Stimulated activated CD4-positive, alpha-beta T cell treated with anti-CD3 and anti-CD28 coated beads, TNF-alpha, amount 100 ng/mL, for 1 hour (primary cell): ENCODE measurements at places on chromosomes 3 and 15.

DNA sequence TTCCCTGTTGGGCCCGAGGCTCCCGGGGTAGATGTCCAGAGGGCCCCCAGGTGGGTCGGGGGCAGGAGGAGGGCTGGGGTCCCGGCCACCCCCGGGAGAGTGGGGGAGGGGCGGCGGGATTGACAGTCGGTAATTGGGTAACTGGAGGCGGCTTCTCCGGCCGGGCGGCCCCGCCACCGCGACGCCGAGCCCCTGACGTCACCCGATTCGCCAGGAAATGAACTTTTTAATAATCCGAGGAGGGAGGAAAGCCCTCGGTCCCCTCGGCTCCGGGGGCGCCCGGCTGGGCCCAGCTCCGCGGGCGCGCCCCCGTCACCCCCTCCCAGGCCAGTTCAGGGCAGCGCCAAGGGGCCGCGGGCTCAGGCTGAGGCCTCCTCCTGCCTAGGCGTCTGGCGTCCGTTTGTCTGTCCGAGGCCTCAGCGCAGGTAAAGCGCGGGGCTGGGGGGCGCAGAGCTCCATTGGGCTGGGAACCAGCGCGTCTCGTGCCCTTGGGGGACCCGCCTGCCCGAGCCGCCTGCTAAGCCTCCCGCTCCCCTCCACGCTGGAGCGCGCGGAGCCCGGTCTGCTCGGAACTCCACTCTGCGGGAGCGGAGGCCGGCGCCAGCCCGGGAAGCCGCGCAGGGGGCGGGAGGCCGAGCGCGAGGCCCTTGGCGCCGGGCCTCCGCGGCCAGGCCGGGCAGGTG is 3.9 kb downstream of the GATA2 start:
- no peak for DNase-seq

- no peak for DNase-seq
These were observed 299.6 kb downstream of the UNC13C start for GRCh38 chr15:54277834-54278233.

DNA sequence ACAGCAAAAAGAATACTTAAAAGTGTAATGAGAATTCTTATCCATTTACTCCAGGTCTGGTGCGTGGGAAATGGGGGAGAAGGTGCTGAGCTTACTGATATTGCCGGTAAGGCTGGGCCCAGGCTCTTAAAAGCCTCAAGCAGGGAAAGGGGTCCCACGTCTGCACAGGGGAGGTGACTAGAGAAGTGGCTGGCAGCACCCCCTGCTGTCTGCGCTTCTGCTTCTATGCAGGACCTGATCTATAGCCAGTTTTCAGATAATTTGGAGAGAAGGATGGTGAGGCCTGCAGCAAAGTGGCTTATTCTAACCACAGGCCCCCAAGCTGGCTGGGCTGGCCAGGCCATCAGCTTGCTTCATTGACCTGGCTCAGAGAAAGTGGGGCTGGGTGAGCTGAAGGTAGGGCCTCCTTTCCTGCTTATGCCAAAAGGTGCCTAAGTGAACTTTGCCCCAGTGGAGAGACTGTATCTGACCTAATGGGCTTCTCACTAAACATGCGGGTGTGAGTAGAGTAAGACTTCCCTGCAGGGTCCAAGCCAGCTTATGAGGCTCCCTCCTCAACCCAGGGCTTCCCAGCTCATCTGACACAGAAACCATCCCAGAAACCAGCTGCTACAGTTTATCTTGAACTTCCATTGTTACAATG is 30.9 kb upstream of the ATP1B3 start:
- no peak for DNase-seq

DNA sequence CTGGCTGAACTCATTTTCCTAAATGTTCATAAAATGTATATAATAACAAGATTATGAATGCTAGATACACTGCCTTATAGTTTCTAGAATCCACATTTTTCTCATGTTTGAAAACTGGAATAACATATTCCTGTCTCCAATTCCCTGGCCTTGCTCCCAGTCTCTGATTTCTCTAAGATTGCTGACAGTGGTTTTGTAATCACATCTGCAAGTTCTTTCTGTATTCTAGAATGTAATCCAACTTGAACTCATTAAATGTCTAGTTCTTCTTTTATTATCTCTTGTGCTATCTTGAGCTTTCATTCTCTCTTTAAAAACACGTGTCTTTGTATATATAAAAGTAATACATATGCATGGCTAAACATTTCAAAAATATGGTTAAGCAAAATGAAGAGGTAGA is 215.2 kb upstream of the ADAMTS9 start:
- DNase-seq: no peak

DNA sequence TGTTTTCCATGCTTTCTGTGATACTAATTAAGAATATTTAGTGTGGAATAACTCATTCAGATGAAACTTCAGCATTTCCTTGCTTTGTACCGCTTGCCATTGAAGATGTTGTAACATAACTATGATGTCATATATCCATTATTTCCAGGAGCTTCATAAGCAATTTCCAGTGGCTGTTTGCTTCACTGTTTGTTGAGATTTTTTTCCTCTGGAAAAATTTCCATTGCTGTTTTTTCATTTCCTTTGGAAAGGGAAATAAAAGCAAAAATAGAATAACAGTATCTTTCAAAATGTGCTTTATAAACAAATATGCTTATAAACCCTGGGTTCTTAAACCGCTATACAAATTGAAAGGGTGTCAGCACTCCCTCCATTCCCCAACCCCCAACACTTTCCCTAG is 319.6 kb upstream of the SEMA6D start:
- DNase-seq: no peak

- DNase-seq: no peak
These were observed 57.0 kb downstream of the DUT start for GRCh38 chr15:48388016-48388851.

GRCh38 chr3:52289747-52290595 is 2.3 kb downstream of the GLYCTK start:
- DNase-seq: no peak

DNA sequence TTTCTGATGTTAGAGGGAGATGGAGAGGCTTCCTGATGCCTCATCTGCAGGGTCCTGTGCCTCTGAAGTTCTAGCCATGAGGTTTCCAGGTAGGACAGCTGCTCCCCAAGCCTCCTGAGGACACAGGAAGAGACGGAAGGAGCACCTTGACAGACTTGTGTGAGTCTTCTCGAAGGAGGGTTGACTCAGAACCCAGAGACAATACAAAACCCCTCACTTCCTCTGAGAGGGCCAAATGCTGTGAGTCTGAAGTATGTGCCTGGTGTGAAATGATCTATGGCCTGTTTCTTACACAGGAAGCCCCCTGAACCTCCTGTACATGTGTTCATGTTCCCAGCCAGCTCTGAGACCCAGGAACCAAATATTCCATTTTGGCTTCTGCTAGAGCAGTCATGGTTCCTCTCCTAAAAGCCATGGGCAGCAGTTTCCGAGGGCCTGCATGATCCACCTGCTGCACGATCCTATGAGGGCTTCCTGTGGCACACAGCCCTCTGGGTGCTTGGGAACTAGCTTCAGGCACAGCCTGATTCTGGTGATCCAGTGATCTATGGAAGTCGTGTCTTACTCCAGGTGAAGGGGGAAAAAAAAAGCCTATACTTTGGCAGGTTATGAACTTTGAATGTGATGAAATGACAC is 62.2 kb downstream of the AAGAB start:
- DNase-seq: no peak

- DNase-seq: peak; percentile 4
These were observed 41.2 kb downstream of the LIPC start for GRCh38 chr15:58472821-58473581.

- no peak for DNase-seq
These were observed 40.6 kb downstream of the SLC25A26 start for GRCh38 chr3:66261355-66261754.

- no peak for DNase-seq
These were observed 1033.3 kb downstream of the IGSF11 start for GRCh38 chr3:118001380-118001779.

GRCh38 chr15:99929266-99929665 is 196.0 kb upstream of the LYSMD4 start:
- DNase-seq: no peak

DNA sequence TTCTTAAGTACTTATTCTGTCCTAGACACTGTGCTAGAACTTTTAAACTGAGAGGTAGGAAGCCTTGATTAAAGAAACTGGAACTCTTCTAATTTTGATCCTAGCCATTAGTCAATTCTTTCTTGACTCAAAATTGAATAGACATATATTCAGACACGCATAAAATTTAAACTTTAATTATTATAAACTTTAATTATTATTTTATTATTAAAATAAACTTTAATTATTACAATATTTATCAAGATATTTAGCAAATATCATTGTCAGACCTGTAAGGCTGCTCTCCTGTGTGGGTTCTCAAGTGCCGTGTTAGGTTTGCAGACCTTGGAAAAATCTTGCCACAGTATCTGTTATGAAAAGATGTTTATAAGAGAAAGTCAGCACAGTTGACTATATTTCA is 562.9 kb downstream of the MECOM start:
- DNase-seq: no peak

DNA sequence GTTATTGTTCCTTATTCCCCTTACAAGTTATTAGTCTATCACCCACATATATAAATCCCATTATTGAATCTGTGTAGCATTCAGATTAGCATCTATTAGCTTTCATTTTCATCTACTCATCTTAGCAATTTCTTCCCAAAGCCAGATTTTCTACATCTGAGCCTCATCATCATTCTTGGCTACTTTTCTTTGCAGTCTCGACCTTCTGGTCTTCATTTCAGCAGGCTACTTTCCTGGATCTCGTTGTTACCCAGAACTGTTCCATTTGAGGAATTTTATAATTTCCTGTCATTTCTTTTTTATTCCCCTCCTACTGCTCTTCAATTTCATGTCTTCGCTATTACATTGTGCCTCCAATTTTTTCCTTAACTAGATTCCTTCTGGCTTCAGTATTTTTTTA is 51.8 kb downstream of the SPRED1 start:
- DNase-seq: no peak

- no peak for DNase-seq
These were observed 86.6 kb downstream of the DGKG start for GRCh38 chr3:186275436-186275835.

- DNase-seq: no peak
These were observed 30.1 kb downstream of the SST start for GRCh38 chr3:187639927-187640568.

GRCh38 chr3:171284308-171285075 is 175.7 kb downstream of the TNIK start:
- DNase-seq: no peak

GRCh38 chr15:79608066-79608864 is 176.1 kb downstream of the MINAR1 start:
- no peak for DNase-seq

GRCh38 chr15:74857671-74858368 is 14.9 kb upstream of the ULK3 start:
- no peak for DNase-seq

DNA sequence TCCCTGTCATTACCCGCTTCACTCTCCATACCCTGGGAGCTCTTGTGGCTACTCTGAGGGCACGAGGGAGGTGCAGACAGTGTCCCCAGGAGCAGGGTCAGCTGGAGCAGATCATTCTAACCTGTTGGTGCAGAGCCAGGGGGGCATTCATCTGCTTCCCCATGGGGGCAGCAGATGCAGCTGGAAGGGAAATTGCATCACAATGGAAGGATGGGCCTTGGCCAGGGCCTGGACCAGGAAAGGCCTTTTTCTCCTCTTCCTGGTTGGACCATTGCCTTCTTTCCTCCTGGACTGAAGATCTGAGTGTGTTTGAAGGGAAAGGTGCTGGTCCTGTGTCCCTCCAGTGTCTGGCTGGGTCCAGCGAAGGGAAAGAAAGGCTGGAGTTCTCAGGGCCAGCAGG is 55.7 kb downstream of the EPHB1 start:
- no peak for DNase-seq

DNA sequence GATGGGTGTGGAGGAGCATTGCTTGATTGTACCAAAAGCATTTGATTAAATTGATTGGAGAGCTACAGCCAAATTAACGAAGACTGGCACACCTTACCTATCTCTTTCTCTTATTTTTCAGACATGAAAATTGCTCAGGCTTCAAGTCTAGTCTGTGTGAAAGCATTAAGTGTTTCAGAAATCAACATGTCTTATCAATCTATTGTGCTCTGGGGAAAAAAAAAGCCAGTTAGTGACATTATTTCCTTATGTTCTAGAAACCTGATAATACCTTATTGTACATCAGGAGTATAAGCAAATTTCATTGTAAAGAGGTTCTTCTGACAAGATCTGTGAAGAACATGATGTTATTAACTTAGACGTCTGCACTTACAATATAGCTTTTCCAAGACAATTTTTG is 465.2 kb downstream of the IL5RA start:
- no peak for DNase-seq

- DNase-seq: no peak
These were observed 22.1 kb downstream of the SNX33 start for GRCh38 chr15:75669879-75670212.

DNA sequence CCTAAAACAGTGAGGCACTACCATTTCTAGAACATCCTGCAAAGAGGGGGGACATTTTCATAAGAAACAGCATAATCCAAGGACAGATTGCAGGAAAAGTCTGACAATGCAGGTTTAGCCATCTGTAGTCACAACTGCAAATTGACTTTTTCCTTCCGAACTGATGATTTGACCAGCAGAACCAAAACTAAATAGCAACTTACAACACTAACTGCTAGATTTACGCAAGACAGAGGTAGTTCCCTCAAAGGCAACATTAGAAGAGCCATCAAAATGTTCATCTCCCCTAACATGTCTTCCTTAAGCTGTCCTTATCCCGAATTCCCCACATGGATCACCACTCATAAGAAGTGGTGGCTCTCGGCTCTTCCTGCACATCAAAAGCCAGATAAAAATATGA is 129.6 kb downstream of the GADL1 start:
- DNase-seq: no peak

DNA sequence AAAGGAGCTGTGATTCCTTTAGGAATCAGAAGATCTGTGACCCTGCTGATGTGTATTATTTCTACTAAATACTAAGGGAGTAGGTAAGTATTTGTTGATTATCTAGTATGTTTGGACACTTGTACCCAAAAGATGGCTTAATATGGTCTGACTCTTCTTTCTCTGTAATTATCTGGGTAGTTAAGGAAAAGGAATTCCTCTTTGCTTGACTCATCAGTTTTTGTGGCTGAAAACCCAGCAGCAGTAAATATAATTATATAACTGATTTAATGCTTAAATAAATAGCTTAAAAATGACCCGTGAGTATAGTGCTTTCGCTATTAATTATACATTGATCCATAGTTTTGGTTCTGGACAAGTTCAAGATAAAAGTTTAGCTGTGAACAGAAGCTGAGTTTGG is 155.8 kb downstream of the LRTM1 start:
- no peak for DNase-seq

DNA sequence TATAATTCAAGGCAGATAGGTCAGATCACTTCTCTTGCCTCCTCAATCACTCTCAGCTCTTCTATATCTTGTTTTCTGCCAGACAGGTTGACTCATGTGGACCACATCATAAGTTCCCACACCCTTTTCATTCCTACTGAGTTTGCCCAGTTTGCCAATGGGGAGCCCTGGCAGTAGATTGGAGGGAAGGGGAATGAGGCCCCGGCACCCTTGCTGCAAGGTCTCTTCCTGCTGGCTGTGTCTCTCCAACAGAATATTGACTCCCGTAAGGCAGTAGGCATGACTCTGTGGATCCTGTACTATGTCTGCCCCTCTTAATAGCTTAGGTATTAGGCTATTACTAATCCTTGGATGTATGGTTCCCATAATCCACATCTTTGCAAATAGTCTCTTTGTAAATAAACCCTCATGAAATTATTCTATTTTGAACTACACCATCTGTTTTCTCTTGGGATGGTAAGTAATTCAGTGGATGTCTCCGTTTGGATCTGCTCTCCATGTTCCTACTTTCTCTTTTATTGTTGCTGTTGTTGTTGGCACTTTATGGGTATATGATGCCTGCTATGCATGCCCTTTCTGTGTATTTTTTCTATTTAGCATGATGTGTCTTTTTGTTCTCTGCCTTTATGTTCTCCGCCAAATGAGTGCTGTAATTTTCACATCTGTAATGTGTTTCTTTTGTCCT is 65.5 kb upstream of the DCBLD2 start:
- DNase-seq: no peak

- DNase-seq: no peak
These were observed 40.2 kb downstream of the ATP2B2 start for GRCh38 chr3:10465161-10465560.
